ENCODE measurements at places on chromosomes 11 and 22. TPM values are rescaled to one million over a fixed set of nuclear protein-coding genes. Genes with fewer than 3 reads are reported as not detected.

Gene BBOX1
- total RNA-seq: not detected

Gene OR8A1
- total RNA-seq: not detected

Gene SEC14L2
- 5.7 TPM for total RNA-seq

Gene MYRF
- 5.8 TPM for total RNA-seq

Gene AP1B1
- 34.7 TPM for total RNA-seq

Data from neural progenitor cell (in vitro differentiated cells).